ENCODE measurements at places on chromosomes 7 and 10.

DNA sequence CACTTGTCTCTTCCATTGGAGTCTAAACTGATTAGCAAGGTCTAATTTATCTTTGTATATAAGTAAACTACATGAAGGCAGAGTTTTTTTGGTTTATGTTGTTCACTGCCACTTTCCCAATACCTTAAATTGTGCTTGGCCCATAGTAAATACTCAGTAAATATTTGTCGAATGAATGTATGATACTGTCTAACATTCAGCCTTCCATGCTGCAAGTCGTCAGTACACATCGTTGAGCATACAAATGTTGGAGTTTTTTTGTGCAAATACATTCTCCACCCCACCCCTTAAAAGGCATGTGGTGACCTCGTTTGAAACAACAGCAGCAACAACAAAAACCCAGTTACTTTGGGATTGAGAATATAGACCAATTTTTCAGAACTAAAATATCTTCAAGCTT is 17.4 kb upstream of the IGF2BP3 start:
- DNase-seq = no peak

GRCh38 chr7:6258440-6259182 is 13.8 kb downstream of the CYTH3 start:
- DNase-seq = no peak

DNA sequence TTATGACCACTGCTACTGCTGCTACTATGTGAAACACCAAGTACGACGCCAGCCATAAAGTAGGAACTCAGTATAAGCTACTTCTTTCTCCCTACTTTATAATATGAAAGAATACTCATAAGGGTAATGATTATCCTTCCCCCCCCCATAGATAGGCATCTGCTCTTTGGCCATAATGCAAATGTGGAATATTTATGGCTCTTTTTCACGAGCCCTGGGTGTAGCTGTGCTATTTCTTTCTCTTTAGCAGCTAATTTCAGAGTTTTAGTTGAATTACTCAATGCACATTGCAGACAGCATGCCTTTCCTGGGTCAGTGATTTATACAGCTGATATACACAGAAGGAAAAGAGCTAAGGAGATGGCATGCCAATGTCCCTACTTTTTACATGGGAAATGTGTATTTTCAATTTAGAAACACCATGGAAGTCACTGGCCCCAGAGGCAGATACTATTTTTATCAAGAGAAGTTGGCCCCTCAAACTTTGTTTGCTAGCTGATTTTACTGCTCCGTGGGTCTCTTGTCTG is 234.1 kb upstream of the KIAA1217 start:
- DNase-seq = no peak

- peak; percentile 12 for DNase-seq
Observed at GRCh38 chr10:63720072-63720537, 198.9 kb downstream of the REEP3 start.

DNA sequence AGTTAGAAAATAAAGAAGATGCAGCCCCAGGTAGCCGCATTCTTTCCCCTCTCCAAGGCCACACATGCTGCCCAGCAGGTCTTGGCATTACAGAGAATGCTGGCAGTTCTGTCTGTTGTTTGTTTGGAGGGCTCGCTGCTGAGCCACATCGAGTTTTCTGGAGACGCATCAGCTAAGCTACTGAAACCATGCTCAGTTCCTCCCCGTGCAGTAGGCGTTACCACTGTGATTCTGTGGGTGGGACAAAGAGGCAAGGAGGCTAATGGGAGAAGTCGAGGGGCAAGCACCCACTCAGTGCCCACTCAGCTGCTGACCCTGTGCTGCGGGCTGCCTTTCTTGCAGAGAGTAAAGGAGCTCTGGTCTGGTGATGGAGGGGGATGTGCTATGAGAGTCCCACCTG is 15.5 kb upstream of the GTPBP4 start:
- no peak for DNase-seq

- no peak for DNase-seq
Observed at GRCh38 chr10:132858121-132859081, 72.5 kb upstream of the NKX6-2 start.

GRCh38 chr7:152851326-152851725 is 91.8 kb downstream of the ACTR3B start:
- no peak for DNase-seq

DNA sequence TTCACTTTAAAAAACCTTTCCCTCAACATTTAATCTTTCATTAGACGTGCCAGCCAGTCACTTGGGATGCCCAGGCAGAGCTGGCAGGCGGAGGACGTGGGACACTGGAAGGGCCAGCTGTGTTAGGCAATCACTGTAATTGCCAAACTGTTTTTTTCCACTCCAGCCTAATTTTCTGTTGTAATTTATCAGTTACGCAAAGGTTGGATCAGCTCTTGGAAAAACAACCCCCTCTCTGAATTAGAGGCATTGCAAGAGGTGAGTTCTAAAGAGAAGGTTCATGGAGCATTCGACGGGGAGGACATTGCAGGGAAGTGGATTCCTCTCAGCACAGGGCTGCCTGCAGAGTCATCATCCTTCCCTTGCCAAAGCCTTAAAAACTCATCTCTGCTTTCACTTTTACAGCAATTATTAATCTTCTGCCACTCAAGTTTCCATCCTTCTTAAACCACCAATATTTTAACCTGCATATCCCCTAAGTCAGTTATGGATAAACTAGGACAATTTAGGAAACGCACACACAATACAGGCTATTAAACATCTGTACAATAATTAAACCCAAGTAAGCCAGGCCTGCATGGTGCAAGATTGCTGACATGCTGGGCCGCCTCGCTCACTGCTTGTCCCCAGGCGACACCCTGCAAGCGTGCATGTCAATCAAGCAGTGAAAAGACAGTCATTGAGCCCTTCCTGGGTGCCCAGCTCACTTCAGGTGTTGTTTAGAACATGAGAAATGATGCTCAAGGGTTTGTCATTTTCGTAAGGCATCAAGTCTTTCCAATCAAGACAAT is 272.3 kb upstream of the RNF32 start:
- DNase-seq = no peak
